Left cardiac atrium (tissue), 4 donors: ENCODE measurements at places on chromosomes 7 and 10.

GRCh38 chr10:29160150-29160617 lies 128.7 kb upstream of the LYZL1 start:
- DNase-seq, result no peak

- peak; percentile 66 for DNase-seq
Observed at GRCh38 chr10:5291501-5292195, 73.1 kb upstream of the UCN3 start.

DNA sequence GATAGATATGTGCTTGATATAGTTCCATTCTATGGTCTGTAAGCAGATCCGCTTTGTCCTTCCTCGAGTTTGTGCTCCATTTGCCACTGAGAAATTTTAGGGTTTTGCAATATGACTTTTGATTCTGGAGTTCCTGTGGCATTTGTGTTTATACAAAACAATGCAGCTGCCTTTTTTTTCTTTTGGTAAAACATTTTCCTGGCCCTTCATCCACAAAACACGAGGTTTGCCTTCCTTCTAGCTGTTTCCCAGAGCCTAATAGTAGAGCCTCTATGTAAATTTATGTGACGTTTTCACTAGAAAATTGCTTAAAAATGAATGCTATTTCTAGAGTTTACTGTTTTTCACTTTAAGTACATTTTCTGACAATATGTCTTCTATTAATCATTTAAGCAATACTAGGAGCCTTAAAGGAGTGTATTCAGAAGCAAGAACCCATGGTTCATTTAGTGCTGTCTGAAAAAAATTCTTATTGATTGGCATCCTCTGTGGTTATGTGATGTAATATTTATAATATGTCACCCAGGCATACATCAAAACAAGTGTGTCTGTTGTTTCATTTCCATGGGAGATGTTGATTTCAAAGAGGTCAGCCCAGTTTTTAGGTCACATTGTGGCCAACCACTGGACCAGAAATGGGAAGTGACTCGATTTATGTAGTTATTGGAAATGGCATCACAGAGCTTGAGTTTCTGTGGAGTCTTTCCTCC lies 618.3 kb downstream of the LRMDA start:
- DNase-seq, result no peak

- DNase-seq, result no peak
Observed at GRCh38 chr7:121774563-121774962, 98.4 kb upstream of the PTPRZ1 start.

DNA sequence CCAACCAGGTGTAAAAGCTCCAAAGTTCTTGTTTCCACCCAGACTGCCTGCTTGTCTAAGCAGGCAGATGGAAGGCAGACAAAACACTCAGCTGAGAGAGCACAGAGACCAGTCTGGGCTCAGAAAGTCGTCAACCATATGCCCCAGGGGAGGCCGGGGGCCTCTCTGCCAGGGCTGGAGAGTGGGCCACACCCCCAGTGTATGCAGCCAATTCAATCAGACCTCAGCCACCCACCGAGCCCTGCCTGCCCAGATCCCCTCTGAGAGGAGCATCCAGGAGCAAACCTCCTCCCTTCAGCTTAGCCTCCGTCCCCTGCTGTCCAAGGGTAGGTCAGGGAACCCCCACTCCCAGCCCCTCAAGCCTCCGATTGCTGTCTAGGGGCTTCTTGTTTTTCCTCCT lies 196.3 kb downstream of the LSM5 start:
- no peak for DNase-seq

DNA sequence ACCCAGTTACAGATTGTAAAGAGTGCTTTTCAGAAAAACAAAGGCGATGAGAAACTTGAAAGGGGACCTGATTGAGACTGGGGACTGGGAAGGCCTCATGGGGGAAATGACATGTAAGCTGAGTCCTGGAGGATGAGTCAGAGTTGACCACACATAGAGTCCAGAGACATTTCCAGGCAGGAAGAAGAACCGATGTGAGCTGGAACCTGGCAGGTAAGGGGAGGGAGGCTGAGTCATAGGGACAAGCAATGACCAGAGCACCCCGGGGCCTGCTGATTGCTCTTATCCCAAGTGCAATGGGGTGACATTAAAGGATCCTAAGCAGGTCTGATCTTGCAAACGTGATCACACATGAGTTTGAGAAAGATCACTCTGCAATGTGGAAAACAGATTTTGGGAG lies 11.7 kb downstream of the TLL2 start:
- no peak for DNase-seq
